AG09309 (cell line): ENCODE measurements at places on chromosomes 3 and 15.
A peak's percentile ranks its signal among the peaks of the same experiment; 100 is the strongest.

DNA sequence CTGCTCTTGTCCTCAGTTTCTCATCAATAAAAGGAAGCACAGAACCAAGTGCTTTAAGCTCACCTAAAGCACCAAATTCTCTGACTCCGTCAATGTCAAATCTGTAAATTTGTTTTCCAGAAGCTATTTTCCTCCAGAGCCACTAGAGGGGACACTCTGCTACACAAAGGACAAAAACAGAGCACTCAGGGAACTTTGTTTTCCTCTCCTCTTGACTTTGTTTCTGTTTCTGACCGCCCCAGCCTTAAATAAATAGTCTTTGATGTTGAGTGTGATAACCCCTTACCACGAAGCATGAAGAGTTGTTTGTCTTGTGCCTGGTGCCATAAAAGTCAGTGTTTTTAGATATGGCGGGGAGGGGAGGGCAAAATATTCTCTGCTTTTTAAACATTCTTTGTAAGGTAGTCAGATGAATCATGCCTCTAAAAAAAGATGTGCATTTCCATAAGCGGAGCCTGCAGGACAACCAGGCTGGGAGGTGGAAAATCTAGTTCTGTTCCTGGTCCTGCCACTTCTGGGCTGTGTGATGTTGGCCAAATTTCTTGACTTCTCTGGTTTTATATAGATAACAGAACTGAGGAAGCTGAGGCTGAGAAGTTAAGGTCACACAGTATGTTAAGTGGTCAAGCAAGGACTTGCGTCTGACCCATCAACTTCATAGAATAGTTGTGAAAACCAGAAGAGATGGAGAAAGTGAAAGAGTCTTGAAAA lies 7.3 kb upstream of the ZBTB38 start:
- DNase-seq, result peak; percentile 71

DNA sequence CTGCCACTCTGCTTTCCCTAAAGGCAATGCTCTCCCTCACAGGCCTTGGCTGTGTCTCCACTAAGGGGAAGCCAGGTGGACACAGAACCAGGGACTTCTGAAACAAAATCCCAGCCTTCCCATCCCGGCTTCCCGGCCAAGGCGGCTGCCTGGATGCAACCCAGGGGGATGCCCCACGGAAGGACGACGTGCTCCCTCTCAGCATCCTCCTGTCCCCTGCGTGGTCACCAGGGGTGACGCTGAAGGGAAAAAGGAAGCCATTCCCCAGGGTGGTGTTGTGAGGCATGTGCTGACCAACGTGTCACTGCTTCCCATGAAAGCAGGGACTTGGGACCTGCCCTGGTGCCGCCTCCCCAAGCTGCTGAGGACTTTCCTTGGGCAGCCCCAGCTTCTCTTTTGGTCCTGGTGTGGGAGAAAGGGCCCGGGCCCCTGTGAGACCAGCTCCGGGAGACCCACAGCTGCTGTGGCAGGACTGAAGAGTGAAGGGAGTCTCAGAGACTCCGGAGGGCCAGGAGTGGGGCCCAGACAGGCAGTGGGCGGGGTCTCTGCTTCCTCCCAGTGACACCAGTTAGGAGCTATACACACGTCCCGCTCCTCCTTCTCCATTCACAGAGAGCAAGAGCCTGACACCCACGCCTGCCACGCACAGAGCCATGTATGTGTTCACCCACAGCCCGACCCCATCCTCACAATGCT lies 139.2 kb downstream of the NUP210 start:
- no peak for DNase-seq

DNA sequence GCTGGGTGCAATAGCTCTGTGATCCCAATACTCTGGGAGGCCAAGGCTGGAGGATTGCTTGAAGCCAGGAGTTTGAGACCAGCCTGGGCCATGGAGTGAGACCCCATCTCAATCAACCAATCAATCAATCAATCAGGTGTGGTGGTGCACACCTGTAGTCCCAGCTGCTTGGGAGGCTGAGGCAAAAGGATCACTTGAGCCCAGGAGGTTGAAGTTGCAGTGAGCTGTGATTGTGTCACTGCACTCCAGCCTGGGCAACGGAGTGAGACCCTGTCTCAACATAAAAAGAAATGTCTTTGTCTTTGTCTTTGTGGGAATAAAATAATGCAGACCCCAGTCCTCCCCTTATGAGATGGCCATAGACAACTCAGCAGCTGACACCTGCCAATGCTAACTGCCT lies 34.9 kb upstream of the TLE3 start:
- DNase-seq, result no peak

- DNase-seq, result no peak
Observed at GRCh38 chr3:192408647-192409200, 318.6 kb downstream of the FGF12 start.

DNA sequence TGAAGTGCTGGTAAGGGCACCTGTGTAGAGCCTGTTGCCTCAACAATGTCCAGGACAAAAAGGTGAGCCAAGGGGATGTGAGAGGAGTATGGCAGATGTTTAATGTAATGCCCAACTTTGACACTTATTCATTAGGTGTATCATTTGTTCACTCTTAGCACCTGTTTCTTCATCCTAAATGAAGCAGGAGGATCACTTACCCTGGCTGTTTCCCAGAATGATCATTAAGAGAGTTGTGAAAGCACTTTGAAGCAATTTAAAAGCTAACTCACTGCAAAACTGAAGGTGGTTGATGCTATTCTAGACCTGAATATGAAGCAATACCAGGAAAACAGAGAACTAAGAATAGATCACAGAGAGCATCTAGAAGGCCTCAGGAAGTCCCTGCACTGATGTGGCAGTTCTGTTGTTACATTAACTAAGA lies 3.4 kb upstream of the HHLA2 start:
- DNase-seq, result no peak

DNA sequence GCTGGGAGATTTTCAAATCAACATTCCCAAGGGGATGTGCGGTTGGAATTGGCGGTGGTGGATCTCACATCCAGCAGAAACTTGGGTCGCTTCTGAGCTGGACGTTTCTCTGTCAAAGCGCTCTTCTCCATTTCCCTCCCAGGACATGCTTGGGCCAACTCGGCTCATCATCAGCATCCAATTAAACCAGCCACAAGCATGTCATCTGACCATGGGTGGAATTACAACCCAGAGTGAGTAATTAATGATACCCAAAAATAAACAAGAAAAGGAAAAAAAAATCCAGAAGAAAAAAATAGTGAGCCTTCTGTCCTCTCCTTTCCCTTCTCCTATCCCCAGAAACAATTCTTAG lies 111.2 kb downstream of the XXYLT1 start:
- no peak for DNase-seq

GRCh38 chr15:56582785-56583184 lies 117.8 kb upstream of the MNS1 start:
- DNase-seq, result no peak

DNA sequence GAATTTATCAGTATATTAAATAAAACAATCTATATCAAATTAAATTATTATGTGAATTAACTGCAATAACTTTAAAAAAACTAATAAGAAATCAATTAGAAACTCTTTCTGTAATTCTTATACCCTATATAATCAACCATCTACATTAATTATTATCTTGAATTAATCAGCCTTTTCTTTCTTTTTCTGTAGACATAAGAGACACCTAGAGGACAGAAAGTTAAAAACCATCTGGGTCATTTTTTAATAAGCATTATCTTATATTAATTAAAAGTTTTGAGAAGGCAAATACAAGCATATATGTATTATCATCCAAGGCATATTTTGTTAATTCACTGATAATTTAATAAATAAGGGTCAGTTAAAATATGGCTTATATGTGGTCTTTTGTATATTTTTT lies 24.2 kb upstream of the SLC25A26 start:
- DNase-seq, result no peak

- no peak for DNase-seq
Observed at GRCh38 chr3:66898155-66898554, 100.0 kb upstream of the KBTBD8 start.

DNA sequence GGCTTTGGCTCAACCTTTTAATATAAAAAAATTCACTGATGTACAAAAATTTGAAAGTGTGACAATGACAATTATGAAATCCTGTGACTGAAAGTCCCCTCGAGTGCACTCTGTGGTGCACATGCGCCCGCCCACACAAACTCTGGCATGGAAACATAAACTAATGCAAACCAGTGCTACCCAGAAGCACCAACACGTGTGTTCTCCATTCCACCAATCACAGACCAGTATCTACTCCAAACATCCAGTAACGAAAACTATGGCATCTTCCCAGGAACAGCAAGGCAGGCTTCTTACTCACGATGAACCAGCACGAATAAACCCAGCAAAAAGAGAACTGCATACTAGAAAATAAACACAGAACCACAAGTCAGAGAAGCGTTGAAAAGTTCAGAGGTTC lies 11.7 kb upstream of the NMB start:
- peak; percentile 90 for DNase-seq

- no peak for DNase-seq
Observed at GRCh38 chr3:107963581-107963980, 127.2 kb downstream of the CD47 start.

GRCh38 chr15:46365572-46365971 lies 730.7 kb downstream of the SQOR start:
- peak; percentile 14 for DNase-seq

GRCh38 chr15:85792102-85792731 lies 2.5 kb downstream of the KLHL25 start:
- DNase-seq, result no peak

GRCh38 chr3:140629357-140630137 lies 48.3 kb upstream of the TRIM42 start:
- DNase-seq, result peak; percentile 93

- no peak for DNase-seq
Observed at GRCh38 chr3:193837347-193837827, 244.4 kb downstream of the OPA1 start.

DNA sequence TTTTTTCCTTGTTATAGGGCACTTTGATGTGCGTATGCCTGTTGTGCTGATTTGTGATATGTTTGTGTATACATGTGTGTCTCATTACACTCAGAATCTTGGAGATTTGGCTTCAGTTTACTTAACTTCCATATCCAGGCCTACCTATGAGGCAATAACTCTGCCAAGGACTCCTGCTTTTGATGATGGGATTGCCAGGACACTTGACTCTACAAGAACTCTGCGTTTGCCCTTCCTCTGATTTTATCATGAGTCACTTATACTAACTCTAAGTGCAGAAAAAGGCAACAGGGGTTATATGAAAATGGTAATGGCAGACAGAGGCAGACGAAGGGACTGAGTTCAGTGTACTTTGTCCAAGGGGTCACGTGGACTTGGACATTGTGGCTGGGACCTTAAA lies 33.6 kb downstream of the MCTP2 start:
- DNase-seq, result no peak

DNA sequence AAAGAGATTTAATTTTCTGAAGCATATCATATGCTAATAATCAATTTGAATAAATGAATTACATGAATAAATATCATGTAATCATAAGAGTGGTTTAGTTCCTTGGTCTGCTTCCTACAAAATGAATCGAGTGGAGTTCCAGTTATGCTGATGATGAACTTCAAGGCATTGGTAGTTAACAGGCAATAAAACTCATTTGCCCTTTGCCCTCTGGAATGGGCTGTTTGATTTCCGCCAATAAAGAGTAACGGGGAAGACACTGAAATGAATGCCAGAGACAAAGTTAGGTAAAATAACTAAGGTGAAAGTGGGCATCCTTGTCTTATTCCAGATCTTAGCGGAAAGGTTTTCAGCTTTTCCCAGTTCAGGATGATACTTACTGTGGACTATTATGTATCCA lies 90.1 kb downstream of the C3orf38 start:
- DNase-seq, result no peak

- DNase-seq, result no peak
Observed at GRCh38 chr15:25333049-25333448, 105.8 kb downstream of the UBE3A start.

DNA sequence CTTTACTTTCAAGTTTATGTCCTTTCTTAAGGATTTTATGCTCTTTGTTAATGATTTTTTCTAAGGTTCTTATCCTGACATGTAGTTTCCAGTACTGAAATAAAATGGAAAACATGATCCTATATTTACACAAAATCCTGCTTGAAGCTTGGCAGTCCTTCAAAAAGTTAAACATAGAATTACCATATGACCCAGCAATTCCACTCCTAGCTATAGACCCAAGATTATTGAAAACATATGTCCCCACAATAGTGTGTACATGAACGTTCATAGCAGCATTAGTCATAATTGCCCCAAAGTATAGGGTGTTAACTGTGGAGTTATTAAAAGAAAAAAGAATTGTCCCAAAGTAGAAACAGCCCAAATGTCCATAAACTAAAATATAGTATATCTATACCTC lies 33.2 kb downstream of the ITGB5 start:
- no peak for DNase-seq

DNA sequence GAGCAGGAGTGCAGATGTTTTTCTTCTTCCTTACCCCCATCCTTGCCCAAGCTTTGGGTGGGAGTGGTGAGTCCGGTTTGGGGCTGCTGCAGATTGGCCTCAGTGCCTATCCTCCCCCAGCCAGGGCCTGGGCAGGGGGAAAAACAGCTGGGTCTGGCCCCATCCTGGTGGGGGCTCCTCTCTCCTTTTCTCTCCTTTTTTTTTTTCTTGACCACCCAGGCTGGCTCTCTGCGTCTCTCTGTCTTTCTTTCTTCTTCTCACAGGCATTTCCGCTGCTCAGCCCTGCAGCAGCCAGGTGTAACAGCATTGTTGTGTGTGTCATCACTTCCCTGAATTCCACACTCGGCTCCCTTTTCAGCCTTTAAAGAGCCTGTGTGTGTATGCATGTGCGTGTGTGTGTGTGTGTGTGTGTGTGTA lies 2.0 kb downstream of the FOXL2NB start:
- DNase-seq, result no peak

DNA sequence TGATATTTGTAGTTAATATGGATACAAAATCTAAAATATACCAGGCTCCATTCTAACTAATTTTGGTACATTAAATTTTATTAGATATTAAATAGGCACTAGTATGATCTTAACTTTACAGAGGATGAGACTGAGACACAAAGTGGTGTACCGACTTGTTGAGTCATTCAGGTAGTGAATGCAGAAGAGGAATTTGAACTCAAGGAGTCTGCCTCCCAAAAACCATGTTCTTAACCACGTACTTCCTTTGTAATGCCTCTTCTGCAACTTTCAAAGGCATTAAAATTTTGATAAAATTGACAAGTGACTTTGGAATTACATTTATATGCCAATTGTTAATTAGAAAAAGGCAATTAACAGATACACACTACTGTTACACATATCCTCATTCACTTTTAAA lies 61.8 kb downstream of the ZBBX start:
- DNase-seq, result no peak

GRCh38 chr3:61090389-61091169 lies 160.7 kb downstream of the FHIT start:
- no peak for DNase-seq

- no peak for DNase-seq
Observed at GRCh38 chr3:13229273-13229949, 156.2 kb upstream of the IQSEC1 start.

- no peak for DNase-seq
Observed at GRCh38 chr3:9110802-9111201, 138.6 kb downstream of the SRGAP3 start.

DNA sequence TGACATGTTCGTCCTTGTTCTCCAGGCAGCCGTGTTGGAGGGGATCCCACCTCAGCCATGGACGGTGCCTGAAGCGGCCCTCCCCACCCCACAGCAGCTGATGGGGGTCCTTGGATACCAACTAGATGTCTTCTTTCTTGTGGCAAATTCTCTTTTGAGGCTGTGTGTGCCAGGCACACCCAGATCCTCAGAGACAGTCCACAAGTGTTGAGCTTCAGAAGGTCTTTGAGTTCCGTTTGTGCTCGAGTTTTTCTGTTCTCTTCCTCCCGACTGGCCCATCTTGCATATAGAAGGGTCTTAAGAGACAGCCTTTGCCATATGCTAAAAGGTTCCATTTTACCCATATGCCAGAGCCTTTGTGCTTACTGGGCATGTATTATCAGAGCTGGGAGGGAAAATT lies 227.4 kb downstream of the THSD4 start:
- no peak for DNase-seq

- DNase-seq, result no peak
Observed at GRCh38 chr15:49715211-49715610, 94.4 kb downstream of the DTWD1 start.
